Stimulated activated CD8-positive, alpha-beta memory T cell treated with anti-CD3 and anti-CD28 coated beads, Interleukin-4, amount 100 ng/mL, for 1 hour (primary cell): ENCODE measurements at places on chromosomes 4 and X.

GRCh38 chr4:24765376-24765988 lies 29.9 kb upstream of the SOD3 start:
- no peak for DNase-seq

GRCh38 chrX:119230850-119231249 lies 5.2 kb upstream of the PGRMC1 start:
- no peak for DNase-seq

DNA sequence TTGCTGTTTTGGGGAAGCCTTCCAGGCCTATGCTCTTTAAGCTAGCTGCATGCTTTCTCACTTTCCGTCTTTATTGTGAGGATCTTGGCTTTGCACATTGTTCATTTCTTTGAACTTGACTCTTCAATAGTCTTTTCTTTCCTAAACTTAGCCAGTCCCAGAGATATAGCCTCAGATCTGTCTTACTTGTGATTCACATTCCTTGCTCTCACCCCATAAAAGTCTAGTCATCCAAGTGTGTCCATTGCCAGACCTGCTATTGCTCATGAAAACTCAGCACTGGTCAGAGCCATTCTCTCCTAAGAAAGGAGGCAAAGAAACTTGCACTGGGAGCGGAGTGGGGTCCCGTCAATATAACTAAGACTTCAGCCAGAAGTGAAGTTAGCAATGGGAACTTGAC lies 275.0 kb upstream of the CTSO start:
- DNase-seq = no peak

- DNase-seq = no peak
Measured at GRCh38 chr4:30722359-30723200, 2.4 kb downstream of the PCDH7 start.

DNA sequence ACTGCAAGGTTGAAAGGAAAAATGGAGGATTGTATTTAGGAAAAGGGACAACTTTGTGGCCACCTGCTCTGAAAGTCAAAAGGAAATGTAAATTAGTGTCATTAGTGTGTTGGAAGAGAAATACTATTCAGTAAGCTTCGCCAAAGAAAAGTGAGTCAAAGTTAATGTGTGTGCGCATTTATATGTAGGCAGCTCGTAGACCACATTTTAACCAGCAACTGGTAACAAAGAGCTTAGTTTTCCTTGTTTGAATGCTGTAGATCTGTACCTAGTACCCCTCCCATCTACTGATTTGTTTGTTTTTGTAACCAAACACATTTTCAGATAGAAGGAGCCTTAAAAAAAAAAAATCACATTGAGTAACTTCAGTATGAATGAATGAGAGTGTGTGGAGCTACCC lies 69.3 kb downstream of the GPAT3 start:
- no peak for DNase-seq

- DNase-seq = no peak
Measured at GRCh38 chrX:1442724-1443367, 9.9 kb downstream of the ASMTL start.

DNA sequence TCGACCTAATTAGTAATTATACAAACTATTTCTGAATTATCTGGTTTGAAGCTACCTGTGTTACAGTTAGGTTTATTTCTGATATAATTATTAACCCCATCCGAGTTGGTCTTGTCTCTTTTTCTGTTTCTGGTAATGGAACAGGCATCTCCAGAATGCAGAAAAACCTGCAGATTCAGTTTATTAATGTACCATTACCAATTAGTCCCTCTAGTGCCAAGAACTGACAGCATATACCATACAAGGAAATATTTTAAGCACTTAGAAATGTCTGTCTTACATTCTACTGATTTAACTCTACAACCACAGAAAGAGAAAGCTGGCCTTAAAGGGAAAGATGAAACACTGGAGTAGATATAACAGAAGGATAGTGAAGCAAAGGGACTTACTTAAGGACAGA lies 570.6 kb downstream of the CENPC start:
- no peak for DNase-seq

- no peak for DNase-seq
Measured at GRCh38 chr4:47784222-47784621, 53.6 kb downstream of the CORIN start.

DNA sequence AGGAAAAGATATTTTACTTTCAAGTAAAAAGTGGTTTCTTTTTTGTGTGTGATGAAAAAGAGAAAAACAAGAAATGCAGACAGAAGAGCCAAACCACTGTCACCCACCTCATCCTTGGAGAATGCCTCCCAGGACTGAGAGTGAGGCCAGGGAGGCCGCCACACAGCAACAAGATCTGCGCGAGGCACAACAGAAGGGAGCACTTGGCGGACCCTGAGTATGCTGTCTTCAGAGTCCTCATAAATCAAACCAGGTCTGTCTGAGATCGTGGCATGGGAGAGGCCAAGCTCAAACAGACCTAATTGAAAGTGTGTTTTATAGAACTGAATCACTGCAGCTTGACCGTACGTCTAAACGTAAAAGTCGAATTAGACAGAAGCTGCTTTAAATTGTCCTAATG lies 134.3 kb upstream of the VCX2 start:
- DNase-seq = no peak

- no peak for DNase-seq
Measured at GRCh38 chr4:72186714-72187113, 154.9 kb downstream of the NPFFR2 start.

DNA sequence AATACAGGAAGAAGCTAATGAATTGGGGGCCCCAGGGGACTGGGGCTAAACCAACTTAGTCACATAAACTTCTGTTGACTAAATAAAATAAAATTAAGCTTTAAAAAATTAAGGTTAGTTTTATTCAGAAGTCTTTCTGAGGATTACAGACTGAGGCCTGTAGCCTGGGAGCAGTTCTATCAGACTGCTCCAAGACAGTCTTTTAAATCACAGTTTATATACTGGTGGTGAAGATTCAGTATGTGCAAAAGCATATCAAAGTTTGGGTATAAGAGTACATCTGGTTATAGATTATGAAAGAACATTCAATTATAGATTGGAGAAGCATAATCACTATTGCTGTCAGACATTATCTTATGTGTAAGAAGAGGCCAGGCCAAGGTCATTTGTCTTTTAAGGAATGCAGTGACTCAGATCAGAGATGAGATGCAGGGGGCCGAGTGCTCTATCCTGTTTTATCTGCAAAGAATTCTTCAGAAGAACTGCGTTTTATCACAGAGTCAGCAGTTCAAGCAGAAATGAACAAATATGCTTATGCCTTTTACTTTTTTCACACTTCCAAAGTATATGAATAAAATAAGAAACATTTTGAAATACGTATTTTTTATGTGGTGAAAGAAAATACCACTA lies 109.4 kb downstream of the PDHA2 start:
- DNase-seq = no peak

- no peak for DNase-seq
Measured at GRCh38 chr4:33941854-33942253, 2302.5 kb downstream of the ARAP2 start.

DNA sequence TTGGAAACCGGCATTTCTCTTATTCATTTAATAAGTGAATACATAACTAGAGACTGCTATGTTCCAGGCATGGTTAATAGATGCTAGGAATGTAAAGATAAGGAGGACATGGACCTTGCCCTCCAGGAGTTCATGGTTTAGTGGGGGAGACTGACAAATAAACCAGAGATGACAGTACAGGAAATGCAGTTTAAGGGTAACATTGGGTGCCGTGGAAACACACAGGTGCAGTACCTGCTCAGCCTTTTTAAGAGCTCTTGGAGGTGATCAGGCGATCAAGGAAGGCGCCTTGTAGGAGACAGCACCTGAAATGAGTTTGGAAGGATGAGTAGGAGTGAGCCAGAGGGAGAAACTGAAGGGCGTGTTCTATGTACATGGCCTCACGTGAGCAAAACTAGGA lies 145.8 kb downstream of the AASDH start:
- DNase-seq = no peak

GRCh38 chr4:2432991-2433530 lies 14.3 kb downstream of the CFAP99 start:
- DNase-seq = no peak

DNA sequence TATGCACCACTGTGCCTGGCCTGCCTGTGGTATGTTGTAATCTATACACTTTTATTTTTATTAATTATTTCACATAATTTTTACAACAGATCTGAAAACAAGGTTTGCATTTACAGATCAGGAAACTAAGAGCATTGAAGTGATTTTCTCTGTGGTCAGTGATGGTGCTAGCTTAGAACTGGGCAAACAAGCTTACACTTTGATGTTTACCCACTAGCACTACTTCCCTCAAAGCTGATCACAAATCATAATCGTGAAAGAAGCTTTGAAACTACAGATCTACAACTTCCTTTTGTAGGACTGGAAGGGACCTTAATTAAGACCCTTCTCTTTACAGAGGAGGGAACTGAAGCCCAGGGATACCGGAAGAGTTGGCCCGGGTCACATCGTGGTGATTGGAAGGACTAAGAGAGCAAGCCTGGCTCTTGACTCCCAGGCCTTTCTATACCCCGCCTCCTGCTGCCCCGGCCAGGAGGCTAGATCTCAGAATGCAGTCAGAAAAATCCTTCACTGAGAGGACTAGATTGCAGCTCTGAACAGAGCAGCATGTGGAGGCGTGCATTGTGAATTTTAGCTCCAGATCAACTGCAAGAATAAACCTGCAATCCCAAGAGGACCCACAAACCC lies 93.7 kb upstream of the ZNF827 start:
- DNase-seq = no peak

DNA sequence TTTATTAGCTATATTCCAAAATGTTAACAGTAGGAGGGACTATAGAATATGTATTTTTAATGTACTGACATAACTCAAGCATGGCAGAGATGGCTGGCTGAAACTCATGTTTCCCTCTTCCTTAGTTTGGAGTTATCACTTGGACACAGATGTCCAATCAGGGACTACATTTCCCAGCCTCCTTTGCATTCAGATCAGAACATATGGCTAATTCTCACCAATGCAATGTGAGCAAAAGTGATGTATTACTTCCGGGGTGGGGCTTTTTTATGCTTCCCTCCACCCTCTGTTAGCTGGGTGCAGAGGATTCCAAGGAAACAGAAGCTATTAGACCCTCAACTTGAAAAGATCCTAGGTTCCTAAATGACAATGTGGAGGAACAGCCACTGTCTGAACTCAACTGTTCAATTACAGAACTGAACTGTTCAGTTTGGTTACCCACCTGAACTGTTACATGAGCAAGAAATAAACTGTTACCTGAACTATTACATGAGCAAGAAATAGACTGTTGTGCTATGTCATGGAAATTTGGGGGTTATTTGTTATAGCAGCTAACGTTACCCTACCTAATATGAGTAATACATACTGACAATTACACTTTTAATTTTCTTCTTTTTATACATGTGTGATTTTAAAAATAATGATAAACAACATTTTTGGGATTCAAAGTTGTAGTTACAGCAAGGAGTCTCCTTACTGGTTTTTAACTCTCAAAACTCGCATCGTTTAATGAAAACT lies 29.6 kb upstream of the ERVMER34-1 start:
- DNase-seq = no peak

DNA sequence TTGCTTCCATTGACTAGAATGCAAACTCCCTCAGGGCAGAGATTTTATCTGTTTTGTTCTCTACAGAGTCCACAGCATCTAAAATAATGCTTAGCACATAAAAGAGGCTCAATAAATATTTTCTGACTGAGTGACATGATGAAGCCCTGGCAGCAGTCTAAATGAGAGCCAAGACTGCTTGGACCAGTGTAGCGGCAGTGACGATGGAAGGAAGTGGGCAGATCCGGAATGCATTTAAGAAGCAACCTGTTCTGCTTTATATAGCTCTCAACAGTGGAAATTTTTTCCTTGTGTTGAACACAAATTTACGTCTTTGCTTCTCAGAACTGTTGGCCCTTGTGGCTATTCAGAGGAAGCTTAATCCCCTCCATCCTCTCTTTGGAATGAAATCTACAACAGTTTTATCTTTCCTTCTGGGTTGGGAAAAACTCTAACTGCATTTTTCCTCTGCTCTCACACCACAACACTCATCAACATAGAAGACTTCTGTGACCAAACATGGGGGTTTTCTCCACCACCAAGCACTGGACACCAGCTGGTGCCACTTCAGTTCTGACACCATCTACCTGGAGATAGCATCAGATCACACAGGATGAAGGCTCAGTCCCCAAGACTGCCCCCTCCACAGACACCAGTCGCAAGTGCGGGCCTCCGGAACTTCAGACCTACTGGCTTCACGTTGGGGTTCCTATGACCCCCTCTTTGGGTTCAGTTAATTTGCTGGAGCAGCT lies 7.0 kb upstream of the BEND4 start:
- DNase-seq = no peak

DNA sequence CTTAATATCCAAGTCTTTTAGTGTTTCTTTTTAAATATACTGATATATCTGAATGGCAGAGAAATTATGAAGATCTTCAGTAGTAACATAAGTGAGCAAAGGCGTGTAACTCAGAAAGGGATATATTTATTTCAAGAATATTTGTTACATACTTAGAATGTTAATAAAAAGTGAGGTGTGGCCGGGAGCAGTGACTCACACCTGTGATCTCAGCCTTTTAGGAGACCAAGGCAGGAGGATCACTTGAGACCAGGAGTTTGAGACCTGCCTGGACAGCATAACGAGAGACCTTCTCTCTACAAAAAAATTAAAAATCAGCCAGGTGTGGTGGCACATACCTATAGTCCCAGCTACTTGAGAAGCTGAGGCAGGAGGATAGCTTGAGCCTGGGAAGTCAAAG lies 651.0 kb downstream of the ADGRL3 start:
- no peak for DNase-seq

- DNase-seq = no peak
Measured at GRCh38 chr4:185600801-185601434, 65.6 kb upstream of the PDLIM3 start.

- DNase-seq = no peak
Measured at GRCh38 chr4:139857977-139858376, 192.4 kb downstream of the MGST2 start.

DNA sequence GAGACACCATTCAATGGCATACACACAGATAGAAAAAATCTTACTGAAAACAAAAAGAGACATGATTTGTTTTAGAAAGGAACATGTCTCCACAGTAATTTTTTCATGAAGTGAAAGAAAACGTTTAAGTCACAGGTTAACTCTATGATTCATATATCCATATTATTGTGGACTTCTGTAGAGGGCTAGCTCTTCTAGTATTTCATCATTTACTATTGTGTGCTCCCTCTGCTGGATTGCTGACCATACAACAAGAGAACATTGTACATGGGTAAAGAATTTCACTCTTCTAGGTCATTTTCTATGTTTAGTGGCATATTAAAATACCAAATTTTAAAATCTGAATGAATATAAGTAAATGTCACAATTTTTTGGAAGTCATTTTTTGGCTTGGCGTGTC lies 91.8 kb upstream of the POU3F4 start:
- no peak for DNase-seq

- DNase-seq = no peak
Measured at GRCh38 chrX:30230395-30230794, at the start of gene MAGEB3. TSS of gene MAGEB3 (plus strand) at chrX:30230657. CDS start at chrX:30235925, 5,268 bp downstream.

DNA sequence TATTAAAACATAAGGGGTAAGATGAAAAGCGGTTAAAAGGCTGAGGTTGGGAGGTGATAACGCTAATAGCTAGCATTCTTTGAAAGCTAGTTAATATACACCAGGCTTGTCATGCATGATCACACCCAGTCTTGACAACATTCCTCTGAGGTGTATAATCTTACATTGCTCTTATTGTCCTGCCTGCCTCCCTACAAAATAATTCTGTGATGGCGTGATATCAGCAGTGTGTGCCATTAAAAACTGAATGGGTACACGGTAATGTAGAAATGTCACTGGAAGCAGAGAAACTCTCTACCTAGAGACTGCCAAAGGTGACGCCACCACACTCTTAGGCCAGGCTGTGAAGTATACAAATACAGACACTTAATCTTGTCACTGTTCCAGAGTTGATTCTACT lies 68.1 kb downstream of the DIAPH2 start:
- no peak for DNase-seq
